ENCODE measurements at places on chromosomes 2 and 18. TPM values are rescaled to one million over a fixed set of nuclear protein-coding genes. Genes with fewer than 3 reads are reported as not detected.
A peak's percentile ranks its signal among the peaks of the same experiment; 100 is the strongest.

GRCh38 chr2:195343540-195343939, 313.5 kb upstream of the SLC39A10 start:
- no peak for DNase-seq
- no peak overlapping the region for H3K4me3 ChIP-seq
- H3K27ac ChIP-seq, result no peak overlapping the region
- H3K4me1 ChIP-seq, result no peaks in the 10 kb centered on the region

DNA sequence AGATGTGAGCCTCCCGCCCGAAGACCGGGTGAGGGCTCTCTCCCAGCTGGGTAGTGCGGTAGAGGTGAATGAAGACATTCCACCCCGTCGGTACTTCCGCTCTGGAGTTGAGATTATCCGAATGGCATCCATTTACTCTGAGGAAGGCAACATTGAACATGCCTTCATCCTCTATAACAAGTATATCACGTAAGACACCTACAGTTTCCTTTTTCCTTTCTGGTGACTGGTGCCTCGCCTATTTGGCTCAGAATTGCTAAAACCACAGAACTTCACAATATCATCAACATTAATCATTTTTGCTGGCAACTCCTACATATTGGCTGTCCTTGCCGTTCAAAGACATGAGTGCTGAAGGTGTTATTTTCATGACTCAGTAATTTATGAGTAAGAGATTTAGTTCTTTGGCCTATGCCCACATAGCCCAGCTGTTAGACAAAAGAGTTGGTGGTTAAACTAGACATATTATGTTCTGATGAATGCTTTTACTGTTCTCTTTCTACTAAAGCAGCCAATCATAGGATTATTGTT, 2.2 kb downstream of the STAMBP start:
- peak overlapping the region; percentile 19 for H3K27ac ChIP-seq
- no peak overlapping the region for H3K4me3 ChIP-seq
- no peak for DNase-seq
- H3K4me1 ChIP-seq, result peaks cover 29% of the 10 kb centered on the region

Gene FAP
- 25.6 TPM for polyA plus RNA-seq

GRCh38 chr2:10579876-10580514, 109.8 kb downstream of the NOL10 start:
- no peaks in the 10 kb centered on the region for H3K27me3 ChIP-seq
- no peak for DNase-seq
- H3K4me3 ChIP-seq, result no peak overlapping the region
- no peak overlapping the region for H3K27ac ChIP-seq

Gene MOGAT1
- polyA plus RNA-seq, result not detected

Gene CAPN14
- 0.31 TPM for polyA plus RNA-seq

DNA sequence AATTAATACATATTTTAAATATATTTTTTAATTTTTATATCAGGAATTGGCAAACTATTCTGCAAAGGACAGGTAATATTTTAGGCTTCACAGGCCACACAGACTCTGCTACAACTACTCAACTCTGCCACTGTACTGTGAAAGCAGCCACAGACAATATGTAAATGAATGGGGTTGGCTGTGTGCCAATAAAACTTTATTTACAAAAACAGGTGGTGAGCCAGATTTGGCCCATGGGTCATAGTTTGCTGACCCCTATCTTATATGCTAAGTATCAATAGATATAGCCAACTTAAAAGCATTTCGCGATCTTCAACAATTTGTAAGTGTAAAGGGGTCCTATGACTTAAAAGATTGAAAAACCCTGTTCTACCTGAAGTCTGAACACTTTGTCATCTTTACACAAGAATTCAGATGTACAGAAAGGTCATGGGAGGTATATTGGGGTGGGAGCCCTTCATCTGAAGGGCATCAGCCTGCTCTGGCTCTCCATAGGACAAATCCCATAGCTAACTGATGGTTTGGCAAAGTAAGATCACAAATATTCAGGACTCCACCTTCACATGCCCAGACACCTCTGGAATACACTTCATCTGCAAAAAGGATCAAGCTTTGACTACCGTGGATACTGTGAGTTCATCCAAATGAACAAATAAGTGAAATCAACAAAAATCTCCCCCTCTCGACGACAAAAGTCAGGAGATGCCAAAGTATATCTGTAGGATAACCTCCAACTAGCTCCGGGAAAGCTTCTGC, 65.9 kb downstream of the C1D start:
- DNase-seq, result no peak
- H3K4me3 ChIP-seq, result no peak overlapping the region
- no peaks in the 10 kb centered on the region for H3K36me3 ChIP-seq
- no peak overlapping the region for H3K27ac ChIP-seq
- H3K27me3 ChIP-seq, result no peaks in the 10 kb centered on the region

DNA sequence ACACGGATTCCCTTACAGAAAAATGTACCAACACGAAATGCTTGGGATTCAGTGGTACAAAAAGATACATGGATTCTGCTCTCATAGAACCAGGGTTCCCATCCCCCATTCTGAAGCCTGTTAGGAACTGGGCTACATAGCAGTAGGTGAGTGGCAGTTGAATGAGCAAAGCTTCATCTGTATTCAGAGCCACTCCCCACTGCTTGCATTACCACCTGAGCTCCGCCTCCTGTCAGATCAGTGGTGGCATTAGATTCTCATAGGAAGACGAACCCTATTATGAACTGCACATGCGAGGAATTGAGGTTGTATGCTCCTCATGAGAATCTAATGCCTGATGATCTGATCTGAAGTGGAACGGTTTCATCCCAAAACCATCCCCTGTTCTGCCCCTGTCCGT, 246.4 kb downstream of the DYM start:
- no peaks in the 10 kb centered on the region for H3K36me3 ChIP-seq
- no peak overlapping the region for H3K4me3 ChIP-seq
- DNase-seq, result no peak
- H3K27ac ChIP-seq, result no peak overlapping the region
- no peaks in the 10 kb centered on the region for H3K4me1 ChIP-seq

Measured in left lung (tissue), 14 donors.